ENCODE measurements at places on chromosomes 12 and 14. TPM values are rescaled to one million over a fixed set of nuclear protein-coding genes. Genes with fewer than 3 reads are reported as not detected.

Gene CNTN1
- total RNA-seq = not detected

Gene DGKA
- total RNA-seq = 282 TPM

Gene RD3L
- not detected for total RNA-seq

DNA sequence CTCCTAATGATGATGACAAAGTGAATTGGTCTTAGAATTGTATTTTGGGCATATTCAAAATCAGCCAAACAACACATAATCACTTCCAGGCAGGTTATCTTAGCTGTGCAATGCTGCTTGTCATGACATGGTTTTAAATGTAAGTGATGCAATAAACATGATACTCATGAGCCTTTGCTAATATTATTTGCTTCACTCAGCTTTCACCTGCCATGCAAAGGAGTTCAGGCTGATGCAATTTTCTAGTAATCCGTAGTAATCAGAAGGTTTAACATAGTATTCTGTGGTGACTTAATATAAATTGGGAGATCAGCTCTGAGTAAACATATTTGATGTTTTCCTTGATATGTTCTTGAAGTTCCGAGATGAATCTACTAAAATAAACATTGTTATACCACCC lies 29.1 kb downstream of the TMEM260 start:
- no peak for ATAC-seq

Gene DPY19L2
- total RNA-seq = 1.1 TPM

DNA sequence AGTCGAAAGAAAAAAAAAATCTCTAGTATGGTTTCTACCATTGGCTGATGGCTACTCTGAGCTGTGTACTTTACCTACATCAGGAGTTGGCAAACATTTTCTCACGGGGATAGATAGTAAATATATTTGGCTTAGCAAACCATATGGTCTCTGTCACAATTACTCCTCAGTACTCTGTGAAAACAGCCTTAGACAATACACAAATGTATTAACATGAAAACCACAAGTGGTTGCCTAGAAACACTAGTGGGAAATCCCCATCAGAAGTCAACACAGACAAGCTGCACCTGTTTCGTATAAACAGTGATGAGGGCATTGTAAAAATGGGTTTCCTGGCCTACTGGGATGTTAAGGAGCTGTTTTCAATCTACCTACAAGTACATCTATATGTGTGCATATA lies 84.6 kb upstream of the NAV3 start:
- ATAC-seq = no peak

Gene STYK1
- not detected for total RNA-seq

DNA sequence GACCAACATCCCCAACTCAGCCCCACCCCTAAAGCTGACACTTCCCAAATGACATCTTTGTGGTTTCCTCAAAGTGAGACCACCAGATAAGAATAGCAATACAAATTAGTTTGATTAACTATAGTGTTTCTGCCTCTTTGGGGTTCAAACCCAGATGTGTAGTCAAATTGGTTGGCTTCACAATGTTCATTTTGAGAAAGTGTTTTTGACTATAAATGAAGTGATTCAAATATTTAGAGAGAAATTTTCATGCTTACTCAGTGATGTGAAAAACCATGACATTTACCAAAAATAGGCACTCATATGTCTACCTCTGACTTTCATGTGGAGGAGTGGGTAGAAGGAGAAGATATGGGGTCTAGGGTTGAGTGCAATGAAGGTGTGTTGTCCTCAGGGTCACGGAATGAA lies 218.4 kb downstream of the BCAT1 start:
- ATAC-seq = peak; percentile 93

Gene FOXN3
- total RNA-seq = 56.9 TPM

Gene CLEC2B
- 21.8 TPM for total RNA-seq

GRCh38 chr12:12019881-12020280 lies 50.9 kb upstream of the BCL2L14 start:
- ATAC-seq = no peak

Gene ATF7
- 28.1 TPM for total RNA-seq

- ATAC-seq = no peak
Observed at GRCh38 chr12:48681399-48681709, 684 bp downstream of the KANSL2 start.

Measured in activated T-helper 17 cell treated with anti-CD3 and anti-CD28 coated beads, Interleukin-2, amount 50 U/mL, for 72 hours (primary cell).